ENCODE measurements at places on chromosomes 5 and 9.

DNA sequence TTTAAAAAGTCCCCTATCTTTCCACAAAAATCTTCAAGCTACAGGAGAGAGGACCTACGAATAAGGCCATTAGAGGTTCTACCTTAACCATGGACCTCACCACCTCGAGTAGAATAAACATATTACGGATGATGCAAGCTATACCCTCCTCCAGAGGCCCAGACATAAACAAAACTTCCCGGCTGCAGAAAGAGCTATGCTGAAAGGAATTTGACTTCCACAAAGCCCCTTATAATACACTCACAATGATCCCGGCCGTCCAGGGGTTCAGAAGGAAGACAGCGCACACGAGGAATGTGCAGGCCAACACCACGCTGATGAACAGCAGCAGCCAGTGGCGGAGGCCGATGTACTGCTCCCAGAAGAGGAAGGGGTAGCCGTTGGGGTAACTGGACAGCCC, 59.0 kb downstream of the PTCH1 start:
- no peak for DNase-seq

DNA sequence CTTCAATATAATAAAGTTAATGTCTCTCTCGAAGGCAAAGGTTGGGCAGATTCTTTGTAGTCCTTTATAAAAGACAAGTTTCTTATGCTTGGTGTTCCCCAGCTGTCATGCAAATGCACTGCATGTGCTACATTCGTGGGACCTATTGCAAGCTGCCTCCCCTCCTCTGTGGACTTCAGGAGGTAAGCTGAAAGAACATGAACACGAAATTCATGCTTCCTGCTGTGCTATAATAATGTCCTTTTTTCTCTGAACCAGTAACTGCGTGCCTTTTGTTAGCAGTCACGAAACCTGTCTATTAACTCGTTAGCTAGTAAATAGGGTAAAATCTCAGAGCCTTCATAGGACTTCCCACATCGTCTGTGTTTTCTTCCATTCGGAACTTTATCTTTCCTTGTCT, 363.5 kb downstream of the CDH9 start:
- no peak for DNase-seq

GRCh38 chr5:127909066-127909465, 174.5 kb upstream of the SLC12A2 start:
- no peak for DNase-seq

GRCh38 chr5:95454536-95454935, 63.4 kb downstream of the FAM81B start:
- no peak for DNase-seq

- no peak for DNase-seq
Measured at GRCh38 chr5:73153513-73153912, 19.5 kb upstream of the TMEM174 start.

- no peak for DNase-seq
Measured at GRCh38 chr5:132496631-132497487, 6.3 kb upstream of the IRF1 start.

- DNase-seq, result no peak
Measured at GRCh38 chr9:126439402-126439765, 112.8 kb downstream of the MVB12B start.

- no peak for DNase-seq
Measured at GRCh38 chr5:145824040-145824439, 11.1 kb downstream of the PRELID2 start.

- no peak for DNase-seq
Measured at GRCh38 chr5:51859624-51860023, 476.4 kb downstream of the ISL1 start.
